Activated CD8-positive, alpha-beta T cell treated with anti-CD3 and anti-CD28 coated beads for 36 hours (primary cell): ENCODE measurements at places on chromosomes 11 and 22. TPM values are rescaled to one million over a fixed set of nuclear protein-coding genes. Genes with fewer than 3 reads are reported as not detected.

GRCh38 chr11:7577291-7578190 is 63.7 kb downstream of the PPFIBP2 start:
- DNase-seq = peak; percentile 8

The SLC37A2 gene
- 0.74 TPM for total RNA-seq

- DNase-seq = no peak
Observed at GRCh38 chr11:82786001-82786400, 52.3 kb upstream of the FAM181B start.

The ANO5 gene
- total RNA-seq = not detected

GRCh38 chr11:110131386-110132123 is 38.4 kb downstream of the ZC3H12C start:
- DNase-seq = no peak

The C1QTNF5 gene
- not detected for total RNA-seq

- peak; percentile 53 for DNase-seq
Observed at GRCh38 chr11:57647960-57648800, 1.5 kb downstream of the YPEL4 start.

GRCh38 chr11:11157185-11157584 is 195.9 kb downstream of the CSNK2A3 start:
- peak; percentile 64 for DNase-seq

- no peak for DNase-seq
Observed at GRCh38 chr11:10373340-10373739, 68.5 kb downstream of the ADM start.

The SLC22A12 gene
- not detected for total RNA-seq

The TEX12 gene
- total RNA-seq = not detected

DNA sequence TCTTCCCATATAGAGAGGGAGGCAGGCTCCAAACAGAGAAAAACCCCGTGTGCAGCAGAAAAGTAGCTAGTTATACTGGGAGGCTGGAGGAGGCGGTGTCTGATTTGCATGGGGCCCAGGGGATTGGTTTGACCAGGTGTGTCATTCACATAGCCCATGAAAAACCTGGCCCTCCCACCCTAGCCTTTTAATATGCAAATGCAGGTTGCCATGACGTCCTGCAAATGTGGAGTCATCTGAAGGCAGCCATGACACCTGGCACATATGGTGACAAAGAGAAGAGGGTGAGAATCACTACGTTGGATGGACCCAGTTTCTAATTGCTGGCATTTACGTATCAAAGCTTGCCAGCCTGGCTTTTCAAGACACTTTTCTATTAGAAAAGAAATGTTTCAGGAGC is 57.8 kb downstream of the FAM181B start:
- no peak for DNase-seq

DNA sequence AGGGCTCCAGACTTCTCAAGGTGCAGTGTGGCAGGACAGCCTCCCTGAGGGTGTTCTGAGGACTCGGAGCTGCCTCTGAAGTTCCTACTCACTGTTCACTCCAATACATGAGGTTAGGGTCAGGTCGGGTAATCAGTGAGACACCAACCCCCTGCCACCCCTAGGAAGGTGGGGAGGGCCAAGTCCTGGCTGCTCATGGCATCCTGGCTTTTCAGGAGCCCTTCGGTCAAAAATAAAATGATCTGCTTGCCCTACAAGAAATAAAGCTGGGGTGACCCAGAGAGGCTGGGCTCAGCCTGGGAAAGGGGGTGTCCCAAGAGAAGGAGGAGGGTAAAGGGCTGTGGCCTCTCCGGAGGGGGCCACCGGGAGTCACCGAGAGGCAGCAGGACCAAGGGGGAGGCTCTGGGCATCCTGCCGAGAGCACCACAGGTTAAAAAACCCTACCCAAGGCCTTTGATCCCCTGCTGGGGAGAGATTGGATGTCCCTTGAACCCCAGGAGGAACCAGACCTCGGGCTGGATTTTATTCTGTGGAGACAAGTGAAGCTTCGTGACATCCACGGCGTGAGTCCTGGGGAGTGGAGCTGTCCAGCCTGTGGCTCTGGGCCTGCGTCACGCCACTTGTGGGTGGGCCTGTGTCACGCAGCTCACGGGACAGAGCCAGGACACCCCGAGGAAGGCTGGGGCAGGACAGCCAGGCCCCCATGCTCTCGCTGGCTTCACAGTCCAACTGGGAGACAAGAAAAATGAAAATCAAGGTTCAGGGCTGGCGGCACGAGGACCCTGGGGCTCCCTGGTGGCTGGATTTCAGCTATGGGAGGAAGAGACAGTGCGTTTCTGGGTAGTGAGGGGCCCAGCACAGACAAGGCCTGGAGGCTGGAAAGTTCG is 102.2 kb upstream of the FGF3 start:
- DNase-seq = no peak
